Endothelial cell (in vitro differentiated cells): ENCODE measurements at places on chromosomes 7 and 10. TPM values are rescaled to one million over a fixed set of nuclear protein-coding genes. Genes with fewer than 3 reads are reported as not detected.

DNA sequence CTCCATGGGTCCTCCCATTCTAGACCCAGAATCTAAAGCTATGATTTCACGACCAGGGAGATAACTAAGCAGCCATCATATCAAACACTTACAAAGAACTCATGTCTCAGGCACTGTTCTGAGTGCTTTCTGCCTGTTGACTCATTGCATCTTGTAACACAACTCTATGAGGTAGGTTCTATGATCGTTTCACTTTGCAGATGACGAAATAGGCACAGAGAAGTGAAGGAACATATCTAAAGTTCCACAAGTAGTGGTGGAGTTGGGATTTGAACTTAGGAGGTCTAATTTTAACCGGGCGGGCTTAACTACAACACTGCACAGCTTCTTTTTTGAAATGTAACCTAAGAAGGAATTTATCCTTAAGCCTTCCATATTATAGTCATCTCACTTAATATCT is 2.9 kb downstream of the RBP4 start:
- DNase-seq: no peak

DNA sequence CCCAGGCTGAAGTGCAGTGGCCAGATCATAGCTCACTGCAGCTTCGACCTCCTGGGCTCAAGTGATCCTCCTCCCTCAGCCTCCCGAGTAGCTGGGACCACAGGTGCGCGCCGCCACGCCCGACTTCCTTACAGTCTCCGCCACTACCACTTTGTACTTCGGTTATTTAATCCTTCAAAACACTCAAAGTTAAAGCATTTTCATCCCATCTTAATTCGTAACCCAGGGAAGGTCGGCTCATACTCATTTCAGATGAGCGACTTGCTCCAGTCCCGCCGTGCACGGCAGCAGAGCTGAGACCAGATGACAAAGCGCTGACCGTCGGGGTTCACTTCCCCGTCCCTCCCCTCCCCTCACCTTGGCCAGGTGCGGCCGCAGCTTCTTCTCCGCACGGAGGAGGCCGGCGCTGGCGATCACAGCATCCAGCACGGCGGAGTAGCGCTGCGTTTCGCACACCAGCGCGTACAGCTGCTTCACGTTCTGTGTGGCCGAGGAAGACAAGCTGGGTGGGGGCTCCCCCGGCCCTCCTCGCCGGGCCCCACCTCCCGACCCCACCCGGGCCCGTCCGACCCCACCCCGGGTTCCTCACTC is 457 bp downstream of the NSUN5 start:
- DNase-seq: no peak

DNA sequence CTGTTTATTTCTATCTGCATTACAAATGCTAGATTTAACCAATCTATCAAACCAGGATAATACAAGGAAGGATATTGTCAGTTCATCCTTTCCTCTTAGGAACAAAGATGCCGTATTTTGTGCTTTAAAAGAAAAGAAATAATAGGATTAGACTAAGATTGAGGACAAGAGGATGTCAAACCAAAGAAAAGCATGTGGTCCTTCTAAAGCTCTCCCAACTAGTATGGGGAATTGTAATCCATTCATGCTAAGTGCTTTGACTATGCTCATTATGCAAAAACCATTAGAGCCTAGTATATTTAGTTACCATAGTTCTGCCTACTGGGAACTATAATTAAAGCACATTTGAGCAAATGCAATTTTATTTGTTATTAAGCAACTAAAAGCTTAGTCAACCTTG is 280.2 kb downstream of the GRM8 start:
- no peak for DNase-seq

LCOR gene
- total RNA-seq: 36.6 TPM

DNA sequence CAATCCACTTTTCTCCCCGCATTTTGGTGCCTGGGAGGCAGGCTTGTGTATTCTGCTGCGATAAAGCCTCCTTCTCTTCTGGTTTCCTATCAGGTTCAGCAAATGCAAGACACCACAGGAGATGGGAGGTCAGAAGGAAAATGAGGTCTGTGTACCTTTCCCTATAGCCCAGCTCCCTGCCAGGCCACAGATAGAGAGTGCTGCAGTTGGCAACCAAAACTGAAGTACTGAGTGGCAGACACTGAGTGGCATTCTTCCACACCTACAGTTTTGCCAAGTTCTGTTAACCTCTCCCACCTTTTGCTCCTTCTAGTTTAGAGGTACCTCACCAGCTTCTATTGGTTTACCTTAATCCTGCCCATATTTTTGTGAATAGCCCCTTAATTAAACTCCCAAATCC is 948.4 kb downstream of the SORCS1 start:
- DNase-seq: no peak

ANKRD1 gene
- total RNA-seq: 0.82 TPM

SPDYE1 gene
- total RNA-seq: not detected

GRCh38 chr10:27297844-27298521 is 57.4 kb upstream of the ACBD5 start:
- DNase-seq: no peak

DNA sequence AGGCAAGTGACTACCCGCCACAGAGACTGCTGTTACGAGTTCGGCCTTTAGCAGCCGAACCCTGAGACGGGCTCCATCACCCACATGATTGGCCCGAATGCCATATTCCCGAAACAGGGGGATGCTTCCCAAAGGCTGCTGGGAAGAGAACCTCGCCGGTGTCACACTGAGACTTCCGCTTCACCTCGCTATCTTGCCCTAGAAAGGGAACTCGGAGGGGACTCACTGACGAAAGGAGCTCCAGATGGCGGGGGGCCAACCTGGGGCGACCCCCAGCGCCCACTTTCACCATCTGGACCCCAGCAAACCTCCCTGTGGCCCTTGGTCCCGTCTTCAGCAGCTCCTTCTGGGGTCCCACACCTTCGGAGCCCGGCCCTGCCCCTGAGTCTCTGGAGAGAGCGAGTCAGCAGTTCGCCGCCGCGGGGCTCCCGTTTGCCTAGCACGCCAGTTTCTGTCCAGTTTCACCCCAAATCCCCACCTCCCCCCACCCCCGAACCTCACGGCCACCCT is 529 bp downstream of the HPS1 start:
- DNase-seq: peak; percentile 41

GRCh38 chr7:111755383-111755782 is 193.1 kb upstream of the IMMP2L start:
- no peak for DNase-seq

DNA sequence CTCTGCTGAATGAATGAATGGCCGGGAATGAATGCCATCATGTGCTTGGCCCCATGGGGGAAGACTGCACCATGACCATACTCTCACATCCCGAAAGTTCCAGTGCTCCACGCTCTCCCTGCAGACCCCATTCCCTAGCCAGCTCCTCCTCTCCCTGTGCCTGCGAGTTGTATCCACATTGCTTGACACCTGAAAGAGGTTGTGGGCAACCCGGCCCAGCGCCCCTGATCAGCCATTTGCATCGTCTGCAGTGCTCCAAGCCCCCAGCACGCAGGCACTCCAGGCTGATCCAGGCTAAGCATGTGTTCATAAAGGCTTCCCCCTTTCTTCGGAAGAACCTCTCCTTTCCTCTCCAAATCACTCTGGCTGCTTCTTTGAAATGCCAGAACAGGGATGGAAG is 354.4 kb upstream of the MKI67 start:
- no peak for DNase-seq

- DNase-seq: no peak
Observed at GRCh38 chr10:79024296-79024695, 44.5 kb upstream of the ZMIZ1 start.
